ENCODE measurements at places on chromosomes 12 and 14. TPM values are rescaled to one million over a fixed set of nuclear protein-coding genes. Genes with fewer than 3 reads are reported as not detected.

Gene YEATS4
- total RNA-seq, result 24.7 TPM

Gene GNB3
- total RNA-seq, result 2.0 TPM

Gene PIWIL1
- not detected for total RNA-seq

Gene PELI2
- total RNA-seq, result 4.0 TPM

Gene PRR4
- total RNA-seq, result 0.43 TPM

Gene LBHD2
- 2.7 TPM for total RNA-seq

Gene RNASE3
- not detected for total RNA-seq

Gene PXMP2
- 13.2 TPM for total RNA-seq

Gene RD3L
- total RNA-seq, result not detected

Gene TCL1B
- not detected for total RNA-seq

Gene EIF4B
- total RNA-seq, result 494 TPM

Gene FMNL3
- 16.7 TPM for total RNA-seq

Gene CLEC9A
- not detected for total RNA-seq

Gene TC2N
- not detected for total RNA-seq

Gene SIX4
- 49.9 TPM for total RNA-seq

Gene TAS2R42
- total RNA-seq, result not detected

Gene NFATC4
- 23.2 TPM for total RNA-seq

Gene ENDOU
- total RNA-seq, result not detected

Gene MMP14
- 423 TPM for total RNA-seq

Gene GPR162
- total RNA-seq, result 4.6 TPM

Gene SLC6A15
- 3.7 TPM for total RNA-seq

Gene CCDC196
- not detected for total RNA-seq

Gene ENO2
- 9.9 TPM for total RNA-seq

Gene CRIP2
- total RNA-seq, result 856 TPM

Gene E2F7
- total RNA-seq, result 3.9 TPM

Gene FGF23
- not detected for total RNA-seq

Gene BHLHE41
- total RNA-seq, result 5.9 TPM

Gene PAPLN
- 0.31 TPM for total RNA-seq

Gene STAC3
- total RNA-seq, result 594 TPM

Gene KRT74
- not detected for total RNA-seq

Gene MYH6
- 3.4 TPM for total RNA-seq

Gene TAS2R7
- total RNA-seq, result not detected

Gene NOS1
- not detected for total RNA-seq

Gene RNU4-1
- total RNA-seq, result not detected

Gene TPPP2
- not detected for total RNA-seq

Gene KIF5A
- total RNA-seq, result not detected

Gene LRTM2
- not detected for total RNA-seq

Gene AKAP3
- 4.2 TPM for total RNA-seq

Gene FLRT2
- total RNA-seq, result 37.3 TPM

Gene NTS
- total RNA-seq, result not detected

Gene KRT82
- total RNA-seq, result not detected

Gene SMIM41
- total RNA-seq, result not detected

Gene MGP
- not detected for total RNA-seq

Gene KRT3
- total RNA-seq, result not detected

Gene ATF7IP
- 45.9 TPM for total RNA-seq

Gene IFT81
- 17.7 TPM for total RNA-seq

Gene CLEC7A
- not detected for total RNA-seq

Gene TRIM9
- total RNA-seq, result 8.6 TPM

Gene PAH
- not detected for total RNA-seq

All from myocyte (in vitro differentiated cells).